NCI-H1694 (cell line): ENCODE measurements at places on chromosomes 16 and 17.

GRCh38 chr16:23302045-23302956, at the start of gene SCNN1B:
TSS of gene SCNN1B (plus strand) at chr16:23302302. CDS start at chr16:23348600, 46,298 bp downstream.
- DNase-seq, result no peak

DNA sequence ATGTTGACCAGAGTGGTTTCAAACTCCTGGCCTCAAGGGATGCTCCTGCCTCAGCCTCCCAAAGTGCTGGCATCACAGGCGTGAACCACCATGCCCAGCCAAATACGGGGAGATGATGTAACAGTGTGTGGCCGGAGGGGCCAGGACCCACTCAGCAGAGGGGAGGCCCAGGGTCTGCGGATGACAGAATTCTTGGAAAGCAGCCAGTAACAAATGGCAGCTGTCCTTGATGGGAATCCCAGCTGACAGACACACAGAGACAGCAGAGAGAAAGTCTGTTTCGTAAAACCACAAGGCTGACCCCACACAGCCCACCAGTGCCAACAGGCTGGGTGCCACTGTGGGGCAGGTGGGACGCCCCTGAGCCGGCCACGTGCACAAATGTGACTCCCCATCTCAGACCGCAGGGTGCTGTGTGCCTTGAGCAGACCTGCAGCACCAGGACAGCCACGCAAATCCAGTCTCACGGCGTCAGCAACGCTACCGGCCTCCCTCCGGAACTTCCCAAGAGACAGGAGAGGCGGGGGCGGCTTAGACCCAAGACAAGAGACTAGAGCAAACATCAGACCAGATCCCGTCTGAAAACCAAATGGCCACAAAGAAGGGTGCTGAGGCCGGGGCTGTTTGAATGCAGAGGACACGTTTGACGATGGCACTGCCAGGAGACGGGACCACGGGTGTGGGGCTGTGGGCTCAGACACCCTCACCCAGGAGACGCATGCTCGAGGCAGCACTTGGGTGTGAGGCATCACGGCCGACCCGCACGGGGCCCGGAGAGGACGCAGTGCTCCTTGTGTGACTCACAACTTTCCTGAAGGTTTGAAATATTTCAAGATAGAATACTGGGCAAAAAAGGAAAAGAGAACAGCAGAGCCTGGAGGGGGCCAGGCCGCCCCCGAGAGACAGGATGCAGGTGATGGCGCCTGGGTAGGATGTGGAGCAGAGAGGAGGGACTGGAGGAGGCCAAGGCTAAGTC, 24.6 kb downstream of the CTU2 start:
- DNase-seq, result no peak

GRCh38 chr17:71460943-71461342, 659.9 kb upstream of the SOX9 start:
- DNase-seq, result peak; percentile 3

DNA sequence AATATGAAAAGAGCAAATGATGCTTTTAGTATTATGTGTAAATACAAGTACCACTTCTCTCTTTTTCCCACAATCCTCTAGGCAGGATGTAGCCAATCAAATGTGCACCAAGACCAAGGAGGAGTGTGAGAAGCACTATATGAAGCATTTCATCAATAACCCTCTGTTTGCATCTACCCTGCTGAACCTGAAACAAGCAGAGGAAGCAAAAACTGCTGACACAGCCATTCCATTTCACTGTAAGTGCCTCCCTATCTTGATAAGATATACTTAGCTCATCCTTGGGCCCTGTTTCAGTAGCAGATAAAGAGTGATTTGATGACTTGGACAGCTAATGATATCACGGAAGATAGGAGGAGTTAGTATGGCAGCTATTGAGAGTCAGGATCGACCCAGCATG, 33.7 kb downstream of the TADA2A start:
- DNase-seq, result no peak

DNA sequence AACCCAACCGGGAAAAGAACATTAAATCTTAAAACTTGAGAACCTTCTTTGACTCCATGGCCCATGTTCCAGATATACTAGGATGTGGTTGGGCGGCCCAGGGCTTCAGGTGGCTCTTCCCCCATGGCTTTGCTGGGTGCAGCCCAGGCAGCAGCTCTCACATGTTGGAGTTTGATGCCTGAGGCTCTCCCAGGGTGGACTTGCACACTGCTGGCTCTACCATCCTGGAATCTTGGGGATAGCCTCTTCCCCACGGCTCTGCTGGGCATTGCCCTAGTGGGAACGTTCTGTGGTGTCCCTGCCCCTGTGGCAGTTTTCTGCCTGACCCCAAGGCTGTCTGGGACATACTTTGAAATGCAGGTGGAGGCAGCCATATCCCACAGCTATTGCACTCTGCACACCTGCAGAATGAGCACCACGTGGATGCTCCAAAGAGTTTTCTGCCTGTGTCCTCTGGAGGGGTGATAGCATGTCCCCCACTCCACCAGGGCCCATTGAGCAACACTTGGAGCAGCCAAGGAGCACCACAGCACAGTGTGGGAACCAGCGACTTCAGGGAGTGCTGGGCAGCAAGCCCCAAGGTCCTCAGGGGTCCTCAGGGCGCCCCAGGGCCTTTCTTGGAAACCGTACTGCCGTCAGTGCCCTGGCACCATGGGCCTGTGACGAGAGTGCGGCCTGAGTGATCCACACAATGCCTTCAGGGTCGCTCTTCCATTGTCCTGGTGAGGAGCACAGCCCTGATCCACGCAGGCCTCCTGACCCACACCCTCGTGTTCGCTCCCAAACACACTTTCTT, 70.8 kb downstream of the GOSR1 start:
- DNase-seq, result no peak

- DNase-seq, result no peak
Observed at GRCh38 chr17:20948984-20949777, 93.6 kb downstream of the USP22 start.

DNA sequence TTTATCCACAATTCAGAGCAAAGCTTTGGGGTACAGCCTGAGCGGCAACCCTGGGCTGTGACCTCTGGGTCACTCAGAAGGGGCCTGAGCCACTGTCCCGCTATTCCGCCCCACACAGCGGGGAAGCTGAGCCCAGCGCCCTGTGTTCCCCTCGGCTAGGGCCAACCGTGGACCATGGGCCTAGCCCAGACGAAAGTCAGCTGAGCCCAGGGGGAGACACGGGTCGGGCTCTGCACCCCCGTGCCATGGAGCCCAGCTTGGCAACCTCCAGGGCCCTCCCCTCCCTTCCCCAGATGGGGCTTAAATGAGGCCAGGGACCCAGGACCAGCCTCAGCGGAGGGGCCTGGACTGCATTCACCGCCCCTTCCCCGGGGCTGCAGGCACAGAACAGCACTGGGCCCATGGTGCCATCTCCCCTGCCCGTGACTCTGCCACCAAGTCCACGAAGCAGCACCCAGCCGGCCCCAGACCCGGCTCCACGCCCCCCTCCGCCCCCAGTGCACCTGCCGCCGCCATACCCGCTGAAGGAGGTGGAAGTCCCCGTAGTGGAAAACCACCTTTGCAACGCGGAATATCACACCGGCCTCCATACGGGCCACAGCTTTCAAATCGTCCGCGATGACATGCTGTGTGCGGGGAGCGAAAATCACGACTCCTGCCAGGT, 1.8 kb downstream of the TPSD1 start:
- DNase-seq, result no peak

- no peak for DNase-seq
Observed at GRCh38 chr16:31371619-31372484, 16.9 kb downstream of the ITGAX start.

DNA sequence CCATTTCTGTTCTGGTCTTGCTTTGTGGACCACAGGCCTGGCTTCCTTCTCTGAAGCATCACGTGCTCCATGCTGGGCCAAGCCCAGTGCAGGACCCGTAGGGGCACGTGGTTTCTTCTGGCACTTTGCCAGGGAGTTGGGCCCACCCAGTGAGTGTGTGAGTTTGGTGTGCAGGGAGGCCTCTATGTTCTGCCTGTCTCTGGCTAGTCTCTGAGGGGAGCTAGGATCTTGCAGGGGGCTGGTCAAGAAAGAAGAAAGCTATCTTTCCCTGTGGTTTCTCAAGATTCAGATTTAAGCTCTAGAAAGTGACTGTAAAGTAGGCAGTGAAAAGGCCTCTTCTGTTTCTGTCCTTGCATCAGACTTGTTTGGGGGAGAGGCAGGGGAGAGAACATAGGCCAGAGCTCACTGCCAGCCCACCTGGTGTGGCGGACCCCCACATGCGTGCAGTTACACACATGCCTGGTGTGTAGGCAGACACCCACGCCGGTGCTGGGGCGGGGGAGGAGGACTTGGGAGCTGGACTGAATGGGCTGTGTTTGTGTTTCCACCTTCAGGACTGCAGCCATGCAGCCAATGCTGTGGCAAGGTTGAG, 11.8 kb downstream of the LASP1 start:
- DNase-seq, result no peak

GRCh38 chr16:4316864-4317531, 1.1 kb downstream of the GLIS2 start:
- no peak for DNase-seq

- DNase-seq, result no peak
Observed at GRCh38 chr16:5575646-5576245, 478.2 kb upstream of the EEF2KMT start.
